ENCODE measurements at places on chromosomes 1 and 21. TPM values are rescaled to one million over a fixed set of nuclear protein-coding genes. Genes with fewer than 3 reads are reported as not detected.

The ANXA9 gene
- polyA plus RNA-seq = 0.68 TPM

The VHLL gene
- 0.22 TPM for polyA plus RNA-seq

The SLC22A15 gene
- polyA plus RNA-seq = 9.3 TPM

The SLC44A5 gene
- polyA plus RNA-seq = 0.72 TPM

The OR2T33 gene
- not detected for polyA plus RNA-seq

DNA sequence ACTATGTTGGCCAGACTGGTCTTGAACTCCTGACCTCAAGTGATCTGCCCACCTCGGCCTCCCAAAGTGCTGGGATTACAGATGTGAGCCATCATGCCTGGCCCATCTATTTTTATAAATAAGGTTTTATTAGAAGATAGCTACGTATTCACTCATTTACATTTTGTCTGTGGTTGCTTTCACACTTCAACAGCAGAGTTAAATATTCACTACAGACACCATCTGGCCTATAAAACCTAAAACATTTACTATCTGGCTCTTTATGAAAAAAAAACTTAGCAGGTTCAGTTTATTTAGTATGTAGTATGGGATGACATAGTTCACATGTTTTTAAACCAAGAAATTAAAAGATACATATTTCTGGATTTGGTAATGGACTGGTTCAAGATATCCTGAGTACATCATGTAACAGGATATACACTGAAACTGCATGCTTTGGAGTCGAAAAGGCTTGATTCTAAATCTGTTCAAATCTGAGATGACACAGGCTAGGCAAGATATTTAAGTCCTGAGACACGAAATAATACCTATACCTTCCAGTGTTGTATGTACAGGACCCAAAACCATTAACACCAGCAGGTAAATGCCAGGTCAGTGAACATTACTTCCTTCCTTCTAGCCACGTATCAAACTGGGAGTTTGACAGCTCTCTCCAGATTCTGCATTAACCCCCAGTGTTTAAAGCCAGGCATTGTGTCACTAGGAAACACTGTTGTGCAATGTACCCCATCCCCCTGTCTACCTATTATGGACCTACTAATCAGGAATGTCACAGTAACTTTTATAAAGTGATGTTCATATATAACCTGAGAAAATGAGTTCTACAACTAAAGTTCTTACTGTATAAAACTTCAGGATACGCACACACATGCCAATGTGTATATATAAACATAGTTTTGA is 54.3 kb upstream of the SDC3 start:
- no peak for DNase-seq

GRCh38 chr1:153549741-153550397 is 811 bp upstream of the S100A3 start:
- no peak for DNase-seq

DNA sequence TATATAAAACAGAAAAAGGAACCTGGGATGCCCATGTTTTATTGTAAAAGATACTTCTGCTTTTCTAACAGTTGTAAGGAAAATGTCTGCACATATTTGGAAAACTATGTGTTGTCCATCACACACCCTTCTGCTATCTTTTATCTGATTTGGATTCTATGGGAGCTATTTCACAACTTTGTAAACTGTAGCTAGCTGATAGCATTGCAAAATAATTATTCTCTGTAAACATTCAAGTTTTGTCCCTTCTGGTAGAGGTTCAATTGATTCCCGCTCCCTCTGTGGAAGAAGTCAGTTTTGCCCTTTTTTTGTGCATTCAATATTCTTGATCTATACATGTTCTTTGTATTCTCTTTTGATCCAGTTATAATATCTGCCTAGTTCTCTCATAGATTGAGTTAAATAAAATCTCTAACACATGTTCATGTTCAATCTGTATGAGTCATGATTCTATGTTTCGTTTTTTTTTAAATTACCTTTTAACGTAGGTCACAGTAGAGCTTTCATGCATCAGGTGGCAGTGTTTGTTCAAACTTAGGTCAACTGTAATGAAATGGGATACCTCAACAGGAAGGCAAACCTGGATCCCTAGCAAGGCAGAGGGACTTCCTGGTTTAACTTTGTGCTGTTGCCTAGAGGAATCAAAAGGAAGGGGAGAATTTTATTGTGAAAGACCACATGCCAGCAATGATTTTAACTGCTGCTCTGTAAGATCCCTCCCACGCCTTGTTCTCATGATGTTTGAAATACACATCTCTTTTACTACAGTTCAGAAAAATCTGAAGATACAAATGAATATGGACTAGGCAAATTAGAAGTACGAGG is 26.0 kb upstream of the BCL9 start:
- DNase-seq = no peak

Measured in keratinocyte (primary cell).